ENCODE measurements at places on chromosomes 16 and 17.

GRCh38 chr17:45787044-45787443 is 2.9 kb downstream of the CRHR1 start:
- no peak for DNase-seq

GRCh38 chr16:59566446-59566845 is 832.3 kb upstream of the GOT2 start:
- DNase-seq, result no peak

- no peak for DNase-seq
These were observed 17.6 kb downstream of the OMG start for GRCh38 chr17:31279401-31279800.

GRCh38 chr17:44327715-44328449 is 3.3 kb upstream of the SLC25A39 start:
- DNase-seq, result no peak

DNA sequence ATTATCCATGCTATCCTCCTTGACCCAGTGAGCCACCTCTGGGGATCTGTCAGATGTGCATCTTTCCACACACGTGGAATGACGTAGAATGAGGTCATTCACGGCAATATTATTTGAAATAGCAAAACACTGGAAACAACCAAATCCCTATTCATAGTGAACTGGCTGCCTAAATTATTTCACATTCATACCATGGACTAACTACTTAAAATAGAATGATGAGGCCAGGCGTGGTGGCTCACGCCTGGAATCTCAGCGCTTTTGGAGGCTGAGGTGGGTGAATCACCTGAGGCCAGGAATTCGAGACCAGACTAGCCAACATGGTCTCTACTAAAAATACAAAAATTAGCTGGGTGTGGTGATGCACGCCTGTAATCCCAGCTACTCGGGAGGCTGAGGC is 75.5 kb downstream of the RAP1GAP2 start:
- DNase-seq, result no peak

- DNase-seq, result no peak
These were observed 306.9 kb upstream of the RBFOX1 start for GRCh38 chr16:7025616-7026190.

DNA sequence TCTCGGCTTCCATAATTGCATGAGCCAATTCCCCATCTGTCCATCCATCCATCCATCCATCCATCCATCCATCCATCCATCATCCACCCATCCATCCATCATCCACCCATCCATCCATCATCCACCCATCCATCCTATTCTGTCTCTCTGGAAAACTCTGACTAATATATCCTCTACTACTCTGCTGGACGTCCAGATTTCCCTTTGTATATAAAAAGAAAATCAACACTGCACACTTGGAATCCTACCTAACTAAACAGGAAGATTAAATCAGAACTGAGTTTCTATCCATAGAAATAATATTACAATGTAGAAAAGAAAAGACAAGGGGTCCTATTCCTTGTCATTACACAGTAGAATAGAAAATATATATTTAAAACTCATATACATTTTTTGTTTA is 150.3 kb upstream of the CORO6 start:
- DNase-seq, result no peak

DNA sequence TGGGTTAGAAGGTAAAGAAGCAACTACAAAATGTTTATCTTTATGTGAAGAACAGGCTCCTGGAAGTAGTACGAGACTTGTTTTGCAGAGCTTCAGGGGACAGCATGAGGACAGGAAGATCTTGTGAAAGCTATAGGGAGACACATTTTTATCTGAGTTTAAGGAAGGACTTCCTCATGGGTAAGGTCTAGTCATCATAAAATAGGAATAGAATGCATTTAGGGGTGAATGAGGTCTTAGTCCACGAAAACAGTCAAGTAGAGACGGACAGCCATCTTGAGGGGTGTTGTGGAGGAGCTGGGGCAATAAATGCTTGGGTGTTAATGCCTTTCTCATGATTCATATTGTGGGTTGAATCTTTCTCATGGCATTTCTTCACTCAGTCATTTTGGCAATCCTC is 24.3 kb downstream of the KCNJ16 start:
- no peak for DNase-seq

DNA sequence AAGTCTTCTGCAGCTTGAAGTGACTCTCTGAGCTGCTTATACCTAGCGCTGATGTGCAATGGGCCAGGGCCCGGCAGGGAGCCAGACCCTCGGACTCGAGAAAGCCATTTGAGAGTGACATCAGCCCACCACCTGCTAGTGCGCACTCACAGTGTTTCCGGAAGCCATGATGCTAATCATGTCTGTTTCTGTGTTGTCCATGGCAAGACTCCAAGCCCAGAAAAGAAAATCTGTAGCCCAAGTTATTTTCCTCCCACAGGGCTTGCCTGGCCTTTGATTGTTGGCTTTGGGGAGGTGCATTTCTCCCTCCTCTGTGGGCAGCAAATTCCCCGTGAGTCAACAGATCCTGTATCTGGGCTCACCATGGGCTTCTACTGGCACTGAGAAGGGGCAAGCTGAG is 1.8 kb upstream of the CDRT4 start:
- DNase-seq, result no peak

DNA sequence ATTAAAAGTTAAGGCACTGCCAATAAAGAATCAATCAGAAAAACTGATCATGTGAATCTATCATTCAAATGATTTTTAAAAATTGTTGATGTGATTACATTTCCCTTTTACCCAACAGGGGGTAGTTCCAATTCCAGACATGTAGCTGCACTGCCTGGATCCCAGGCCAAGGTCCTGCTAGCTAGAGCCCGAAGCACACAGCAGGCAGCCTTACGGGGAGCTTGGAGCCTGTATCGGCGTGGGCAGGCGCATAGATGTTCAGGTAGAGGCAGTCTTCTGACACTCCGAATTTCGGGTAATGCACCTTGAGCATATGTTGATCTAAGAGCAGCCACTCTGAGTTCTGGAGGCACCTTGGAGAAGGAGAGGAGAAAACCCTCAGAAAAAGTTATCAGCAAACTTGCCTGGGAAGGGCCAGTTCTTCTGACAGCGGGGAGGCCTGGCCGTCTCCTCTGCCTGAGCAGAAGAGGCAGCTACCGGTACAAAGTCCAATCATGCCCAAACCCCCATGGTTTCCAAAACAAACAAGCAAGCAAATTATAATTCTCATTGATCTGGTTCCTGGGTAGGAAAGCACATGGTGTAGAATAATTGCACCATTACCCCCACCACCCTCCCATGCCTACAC is 3.6 kb downstream of the CES5A start:
- DNase-seq, result no peak

DNA sequence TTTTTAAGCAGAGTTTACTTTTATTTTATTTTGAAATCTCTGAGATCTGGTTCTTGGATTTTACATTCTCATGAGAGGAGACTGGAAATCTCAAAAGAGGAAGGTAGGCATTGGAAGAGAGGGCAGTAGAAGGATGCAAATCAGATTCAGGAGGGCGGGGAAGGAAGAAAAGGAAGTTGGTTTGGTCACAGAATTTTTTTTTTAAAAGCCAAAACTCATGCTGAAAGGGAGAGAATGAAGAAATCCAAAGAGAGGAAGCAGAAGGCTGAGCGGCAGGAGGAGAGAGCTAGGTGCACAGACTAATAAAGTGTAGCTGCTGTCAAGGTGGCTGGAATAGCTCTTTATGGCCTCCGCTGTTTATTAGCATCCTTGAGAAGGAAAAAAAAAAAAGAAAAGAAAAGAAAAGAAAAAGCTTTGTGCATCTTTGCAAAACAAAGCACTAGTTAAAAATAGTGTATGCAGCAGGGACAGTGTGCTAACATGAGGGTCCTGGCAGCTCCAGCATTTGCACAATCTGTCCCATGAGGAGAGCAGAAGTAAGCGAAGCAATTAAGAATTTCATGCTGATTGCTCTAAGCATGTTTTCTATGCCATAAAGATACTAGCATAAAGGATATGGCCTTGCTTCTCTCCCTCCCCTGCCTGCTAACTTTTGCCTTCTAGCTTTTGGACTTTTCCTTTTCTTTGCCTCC is 194.2 kb downstream of the ZFHX3 start:
- DNase-seq, result no peak

- DNase-seq, result no peak
These were observed 497.6 kb downstream of the WWOX start for GRCh38 chr16:78596996-78597422.

GRCh38 chr17:13598353-13599167 is 3.2 kb downstream of the HS3ST3A1 start:
- DNase-seq, result no peak

- no peak for DNase-seq
These were observed 25.6 kb downstream of the IL21R start for GRCh38 chr16:27427538-27427937.

DNA sequence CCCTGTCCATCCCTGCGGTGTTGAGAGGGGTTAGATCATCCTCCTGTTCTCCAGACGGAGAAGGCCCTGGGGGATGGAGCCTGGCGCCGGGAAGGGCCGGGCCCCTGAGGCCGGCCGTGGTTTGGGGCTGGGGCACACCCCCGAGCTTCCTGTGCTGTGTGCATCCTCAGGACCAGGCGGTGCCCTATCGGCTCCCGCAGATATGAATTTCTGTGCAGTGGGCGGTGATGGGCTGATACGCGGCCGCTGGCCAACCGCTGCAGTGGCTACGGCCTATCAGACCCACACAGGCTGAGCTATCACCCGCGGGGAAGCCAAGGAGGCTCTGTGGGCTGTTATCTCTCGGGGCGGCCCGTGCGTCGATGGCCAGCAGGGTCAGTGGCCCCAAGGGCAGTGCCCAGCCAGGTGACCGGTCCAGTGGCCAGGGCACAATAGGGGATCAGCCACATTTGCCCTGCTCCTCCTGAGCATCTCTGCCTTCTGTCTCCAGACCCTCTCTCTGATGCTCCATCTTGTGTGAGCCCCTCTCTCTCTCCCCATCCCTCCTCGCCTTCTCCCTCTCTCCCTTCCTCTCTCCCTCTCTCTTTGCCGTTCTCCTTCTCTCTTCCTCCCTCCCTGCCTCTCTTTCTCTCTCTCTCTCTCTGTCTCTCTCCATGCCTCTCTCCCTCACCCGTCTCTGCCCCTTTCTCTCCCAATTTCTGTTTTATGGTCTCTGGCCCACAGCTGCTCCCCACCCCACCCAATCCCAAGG is 38.7 kb downstream of the ZFPM1 start:
- DNase-seq, result no peak

DNA sequence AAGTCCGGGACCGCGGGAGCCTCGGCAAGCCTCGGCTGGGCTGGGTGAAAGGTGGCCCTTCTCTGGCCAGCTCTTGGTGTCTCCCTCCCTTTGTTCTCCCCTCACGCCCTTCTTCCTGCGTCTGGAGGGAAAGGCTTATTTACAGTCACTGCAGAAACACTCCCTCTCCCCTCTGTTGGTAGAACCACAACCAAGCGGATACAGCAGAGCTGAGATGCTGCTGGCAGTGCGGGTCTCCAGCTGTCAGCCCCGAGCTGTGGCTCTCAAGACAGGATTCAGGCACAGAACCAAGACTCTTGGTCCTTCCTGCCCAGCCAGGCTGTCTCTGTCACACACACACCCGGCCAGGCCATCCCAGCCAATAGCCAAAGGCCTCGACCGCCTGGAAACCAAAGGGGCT is 133.3 kb downstream of the ENGASE start:
- DNase-seq, result no peak

DNA sequence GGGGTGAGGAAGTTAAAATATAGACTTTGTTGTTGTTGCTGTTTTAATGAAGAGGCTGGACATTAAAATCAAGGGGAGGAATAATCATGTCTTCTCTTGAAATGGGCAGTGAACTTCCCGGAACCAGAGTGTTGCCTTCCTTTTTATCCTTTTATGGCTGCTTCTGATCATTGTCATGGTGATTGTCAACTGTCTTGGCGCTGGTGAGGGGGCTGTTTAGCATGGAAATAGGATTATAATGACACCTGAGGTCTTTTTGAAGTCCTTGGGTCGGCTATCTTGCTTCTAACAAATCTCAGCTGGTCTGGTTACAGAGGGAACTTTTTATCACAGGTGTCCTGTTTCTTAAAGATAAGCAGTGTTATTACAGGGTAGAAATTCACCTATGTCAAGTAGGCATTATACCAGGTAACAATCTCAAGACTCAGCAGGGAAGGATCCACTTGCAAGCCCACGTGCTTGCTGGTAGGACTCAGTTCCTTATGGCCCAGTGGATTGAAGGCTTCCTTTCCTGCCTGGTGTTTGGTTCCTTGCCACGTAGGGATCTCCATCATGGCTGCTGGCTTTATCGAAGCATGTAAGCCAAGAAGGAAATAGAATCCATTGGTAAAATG is 349.3 kb downstream of the WWOX start:
- DNase-seq, result no peak

GRCh38 chr17:73705594-73705993 is 61.3 kb upstream of the SDK2 start:
- DNase-seq, result no peak

DNA sequence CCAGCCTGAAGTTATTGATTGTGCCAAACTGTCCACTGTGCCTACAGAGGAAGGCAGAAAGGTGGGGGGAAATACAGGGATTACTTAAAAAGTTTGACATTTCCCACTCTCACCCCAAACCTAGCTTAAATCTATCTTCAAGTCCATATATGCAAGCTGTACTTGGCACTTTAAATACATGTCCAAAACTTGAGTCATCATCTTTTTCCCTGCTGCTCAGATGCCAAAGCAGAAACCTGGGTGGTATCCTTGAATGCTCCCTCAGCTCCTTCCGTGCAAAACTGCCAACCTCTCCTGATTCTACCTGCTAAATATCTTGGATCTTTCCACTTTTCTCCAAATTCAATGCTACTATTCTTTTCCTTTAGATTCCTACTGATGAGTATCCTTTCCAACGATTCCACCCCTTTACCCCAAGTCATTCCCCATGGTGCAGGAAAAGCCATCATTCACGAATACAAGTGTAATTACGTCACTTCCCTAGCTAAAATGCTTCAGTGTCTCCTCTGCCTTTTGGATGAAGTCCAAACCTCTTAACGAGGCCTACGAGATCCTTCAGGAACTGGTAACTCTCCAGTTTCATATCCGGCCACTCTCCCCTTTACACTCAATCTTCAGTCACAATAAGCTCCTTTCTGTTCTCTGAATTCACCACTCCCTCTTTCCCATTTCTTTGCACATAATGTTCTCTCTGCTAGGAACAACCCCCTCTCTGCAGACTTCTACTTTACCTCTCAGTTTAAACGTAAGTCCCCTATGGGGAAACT is 9.3 kb downstream of the BECN1 start:
- no peak for DNase-seq

DNA sequence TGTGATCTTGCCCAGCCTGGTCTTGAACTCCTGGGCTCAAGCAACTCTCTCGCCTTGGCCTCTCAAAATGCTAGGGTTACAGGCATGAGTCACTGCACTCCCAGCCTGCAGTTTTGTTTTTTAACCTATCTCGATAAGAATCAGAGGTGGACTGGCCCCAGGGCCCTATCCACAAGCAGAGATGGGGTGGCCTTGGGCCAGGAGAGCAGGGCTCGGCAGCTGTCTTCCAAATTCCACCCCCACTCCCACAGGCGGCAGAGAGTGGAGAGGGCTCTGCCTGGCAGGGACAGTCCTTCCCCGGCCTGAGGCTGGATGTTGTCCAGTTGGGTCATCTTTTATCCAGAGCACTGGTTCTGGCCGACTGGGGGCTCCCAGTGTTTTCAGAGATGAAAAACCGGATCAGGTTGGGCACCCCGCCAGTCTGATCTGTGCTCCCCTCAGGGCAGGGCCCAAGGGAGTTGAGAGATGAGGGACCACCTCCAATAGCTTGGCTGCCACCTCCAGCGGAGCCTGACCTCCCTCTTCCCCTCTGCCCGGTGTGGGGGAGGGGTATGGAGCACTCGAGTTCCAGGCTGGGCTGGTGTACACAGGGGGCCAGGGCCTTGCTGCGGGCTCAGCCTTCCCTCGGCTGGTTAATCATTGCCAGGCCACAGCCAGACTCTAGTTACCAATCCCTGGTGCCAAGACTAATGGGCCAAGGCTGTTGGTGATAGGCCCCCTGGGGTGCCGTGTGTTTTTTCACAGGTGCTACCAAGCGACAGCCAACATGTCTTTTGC is 30.3 kb upstream of the MYO15B start:
- DNase-seq, result no peak

- no peak for DNase-seq
These were observed 43.2 kb downstream of the CUEDC1 start for GRCh38 chr17:57911834-57912673.

All from stimulated activated CD8-positive, alpha-beta memory T cell treated with anti-CD3 and anti-CD28 coated beads, Interleukin-4, amount 100 ng/mL, for 4 hours (primary cell).